ENCODE measurements at places on chromosomes 4 and X.

GRCh38 chrX:39418731-39419638, 617.7 kb downstream of the MID1IP1 start:
- no peak for DNase-seq

DNA sequence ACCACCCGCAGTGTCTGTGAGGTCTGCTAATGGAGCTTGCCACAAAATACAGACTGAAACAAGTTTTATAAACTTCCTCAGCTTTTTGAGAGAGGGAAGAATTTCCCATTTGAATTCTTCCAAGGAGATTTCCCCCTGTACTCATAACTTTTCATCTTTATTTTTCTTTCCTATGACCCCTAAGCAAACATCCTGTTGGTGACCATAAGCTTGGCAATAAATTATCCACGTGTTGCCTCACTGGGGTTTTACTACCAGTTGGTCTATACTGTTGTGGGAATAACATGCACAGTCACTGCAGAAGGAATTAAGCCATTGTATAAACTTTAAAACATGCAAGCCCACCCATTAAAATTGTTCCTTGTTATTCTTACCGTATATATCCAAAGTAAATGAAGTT, 86.2 kb downstream of the SLC39A8 start:
- DNase-seq, result no peak

GRCh38 chr4:85180533-85180932, 214.0 kb upstream of the WDFY3 start:
- DNase-seq, result no peak

- no peak for DNase-seq
Observed at GRCh38 chrX:8849945-8850344, 48.8 kb upstream of the FAM9A start.

DNA sequence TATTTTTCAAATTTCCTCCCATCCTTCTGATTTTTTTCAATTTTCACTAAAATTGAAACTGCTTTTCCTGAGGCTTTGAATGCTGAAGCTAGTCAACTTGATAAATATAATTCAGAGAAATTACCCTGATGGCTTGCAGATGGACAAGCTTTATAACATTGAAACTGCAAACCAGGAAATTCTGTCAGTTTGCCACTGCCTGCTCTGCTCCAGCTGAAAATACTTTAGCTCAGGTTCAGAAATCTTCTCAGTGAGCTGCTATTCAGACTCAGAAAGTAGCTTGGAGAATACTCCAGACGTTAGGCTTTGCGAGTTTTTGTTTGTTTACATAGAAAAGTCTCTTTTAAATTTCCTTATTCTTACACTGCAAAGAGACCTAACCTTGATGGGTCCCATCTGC, 1574.7 kb downstream of the STIM2 start:
- DNase-seq, result no peak
